ENCODE measurements at places on chromosomes 16 and 17. TPM values are rescaled to one million over a fixed set of nuclear protein-coding genes. Genes with fewer than 3 reads are reported as not detected.

KIF19 gene
- total RNA-seq: not detected

GRAP gene
- total RNA-seq: not detected

MPP3 gene
- total RNA-seq: 19.9 TPM

OR3A3 gene
- not detected for total RNA-seq

CLDN7 gene
- 0.50 TPM for total RNA-seq

STXBP4 gene
- 8.0 TPM for total RNA-seq

HOXB1 gene
- total RNA-seq: not detected

HOXB3 gene
- total RNA-seq: 11.9 TPM

TNK1 gene
- 2.4 TPM for total RNA-seq

SLC25A39 gene
- total RNA-seq: 121 TPM

PPM1E gene
- 1.4 TPM for total RNA-seq

SLC2A4 gene
- not detected for total RNA-seq

CDH3 gene
- 1.2 TPM for total RNA-seq

CDIP1 gene
- total RNA-seq: 8.1 TPM

CNGB1 gene
- total RNA-seq: not detected

CENPN gene
- 107 TPM for total RNA-seq

LGALS3BP gene
- 424 TPM for total RNA-seq

TLCD2 gene
- 3.1 TPM for total RNA-seq

LIMD2 gene
- total RNA-seq: 20.9 TPM

C17orf78 gene
- not detected for total RNA-seq

NLK gene
- 16.3 TPM for total RNA-seq

KRTAP16-1 gene
- total RNA-seq: not detected

VMO1 gene
- not detected for total RNA-seq

ZNF668 gene
- 22.6 TPM for total RNA-seq

LPCAT2 gene
- total RNA-seq: 33.8 TPM

CCDC200 gene
- total RNA-seq: not detected
